ENCODE measurements at places on chromosomes 6 and 20. TPM values are rescaled to one million over a fixed set of nuclear protein-coding genes. Genes with fewer than 3 reads are reported as not detected.

The TNFRSF6B gene
- 1.0 TPM for total RNA-seq

The MYMX gene
- not detected for total RNA-seq

The SLC17A1 gene
- total RNA-seq: not detected

The BHLHE23 gene
- total RNA-seq: not detected

The LGSN gene
- total RNA-seq: not detected

The WFDC10B gene
- not detected for total RNA-seq

The SLC22A2 gene
- not detected for total RNA-seq

The TFAP2A gene
- total RNA-seq: not detected

The SNAI1 gene
- 0.15 TPM for total RNA-seq

Data from activated CD4-positive, alpha-beta T cell treated with anti-CD3 and anti-CD28 coated beads, Interleukin-2, amount 10 ng/mL, durations not matched to agents 7 days and 5 days (primary cell).